ENCODE measurements at places on chromosomes 16 and 17.

DNA sequence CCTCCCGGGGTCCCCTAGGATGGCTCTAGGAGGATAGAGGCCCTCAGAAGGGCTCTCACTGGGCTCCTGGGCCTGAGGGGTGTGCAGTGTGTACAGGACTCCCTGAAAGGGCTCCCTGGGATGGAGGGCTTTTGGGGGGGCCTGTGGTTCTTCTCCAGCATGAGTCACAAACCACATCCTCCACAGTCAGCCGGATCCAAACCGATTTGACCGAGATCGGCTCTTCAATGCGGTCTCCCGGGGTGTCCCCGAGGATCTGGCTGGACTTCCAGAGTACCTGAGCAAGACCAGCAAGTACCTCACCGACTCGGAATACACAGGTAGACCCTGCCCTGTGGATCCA is 4.5 kb downstream of the TRPV2 start:
- DNase-seq, result peak; percentile 69

DNA sequence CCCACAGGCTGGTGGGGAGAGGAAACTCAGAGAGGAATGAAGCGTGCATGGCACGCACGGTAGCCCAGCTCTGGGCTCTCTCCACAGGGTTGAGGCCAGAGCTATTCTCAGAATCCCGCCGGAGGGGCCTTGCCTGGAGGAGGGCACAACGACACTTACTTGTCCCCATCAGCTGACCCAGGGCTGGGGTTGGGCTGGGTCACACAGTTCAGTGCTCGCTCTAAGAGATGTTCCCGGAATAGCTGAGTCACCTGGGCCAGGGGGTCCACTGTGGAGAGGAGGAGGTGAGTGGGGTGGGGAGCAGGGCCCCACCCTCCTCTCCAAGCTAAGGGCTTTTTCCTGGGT is 21.8 kb downstream of the SREBF1 start:
- DNase-seq, result no peak

DNA sequence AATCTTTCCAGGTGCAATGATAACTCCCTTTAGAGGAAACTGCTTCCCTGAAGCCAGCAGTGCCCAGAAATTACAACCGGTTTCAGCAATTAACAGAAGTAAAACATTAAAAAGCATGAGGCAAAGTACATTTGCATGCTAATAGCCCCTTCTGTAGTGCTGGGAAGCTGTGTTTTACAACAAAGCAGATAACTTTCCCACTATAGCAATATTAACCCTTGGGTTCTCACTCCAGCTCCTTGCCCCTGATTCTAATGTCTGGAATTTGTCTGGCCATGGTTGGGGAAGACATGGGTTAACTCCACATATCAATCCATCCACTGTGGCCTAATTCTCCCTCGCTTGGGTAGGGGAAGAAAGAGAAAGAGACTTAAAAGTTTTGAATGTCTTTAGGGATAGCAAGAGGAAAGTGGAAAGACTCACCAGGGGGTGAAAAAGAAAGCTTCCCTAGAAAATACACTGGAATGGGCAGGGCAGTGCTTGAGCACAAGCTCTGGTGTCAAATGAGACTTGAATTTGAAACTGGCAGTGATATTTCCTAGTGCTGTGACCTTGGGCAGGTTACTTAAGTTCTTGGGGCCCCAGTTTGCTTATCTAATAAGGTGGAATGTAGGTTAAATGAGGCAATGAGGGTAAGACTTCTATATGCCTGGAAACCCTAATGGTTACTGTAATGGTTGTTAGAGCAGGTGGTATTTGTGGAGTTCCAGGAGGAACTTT is 102.0 kb downstream of the SOX9 start:
- no peak for DNase-seq

DNA sequence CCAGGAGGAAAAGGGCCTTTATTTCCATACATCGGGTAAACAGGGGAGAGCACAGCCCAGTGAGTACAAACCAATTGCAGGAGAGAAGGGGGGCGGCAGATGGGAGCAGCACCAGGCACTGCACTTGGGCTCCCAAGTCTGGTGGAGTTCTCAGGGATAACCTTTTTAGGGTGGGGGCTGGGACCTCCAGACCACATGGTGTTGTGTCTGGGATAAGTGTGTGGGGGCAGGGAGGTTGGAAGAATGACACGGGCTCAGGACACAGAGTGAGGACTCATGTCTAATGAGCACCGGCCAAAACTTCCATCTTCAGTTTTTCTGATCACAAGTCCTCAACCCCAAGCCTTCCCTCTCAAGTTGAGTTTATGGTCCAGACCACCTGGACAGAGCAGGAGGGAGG is 30.6 kb downstream of the PIPOX start:
- DNase-seq, result no peak

DNA sequence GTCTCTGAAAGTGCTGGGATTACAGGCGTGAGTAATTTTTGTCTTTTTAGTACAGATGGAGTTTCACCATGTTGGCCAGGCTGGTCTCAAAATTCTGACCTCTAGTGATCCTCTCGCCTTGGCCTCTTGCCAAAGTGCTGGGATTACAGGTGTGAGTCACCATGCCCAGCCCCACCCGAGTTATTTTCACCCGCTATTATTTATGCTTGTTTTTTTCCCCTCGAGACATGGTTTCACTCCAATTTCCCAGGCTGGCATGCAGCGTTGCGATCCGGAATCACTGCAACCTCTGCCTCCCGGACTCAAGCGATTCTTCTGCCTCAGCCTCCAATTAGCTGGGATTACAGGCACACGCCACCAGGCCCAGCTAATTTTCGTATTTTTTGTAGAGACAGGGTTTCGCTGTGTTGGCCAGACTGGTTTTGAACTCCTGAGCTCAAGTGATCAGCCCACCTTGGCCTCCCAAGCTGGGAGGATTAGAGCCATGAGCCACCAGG is 9.2 kb downstream of the RPL23 start:
- DNase-seq, result no peak

DNA sequence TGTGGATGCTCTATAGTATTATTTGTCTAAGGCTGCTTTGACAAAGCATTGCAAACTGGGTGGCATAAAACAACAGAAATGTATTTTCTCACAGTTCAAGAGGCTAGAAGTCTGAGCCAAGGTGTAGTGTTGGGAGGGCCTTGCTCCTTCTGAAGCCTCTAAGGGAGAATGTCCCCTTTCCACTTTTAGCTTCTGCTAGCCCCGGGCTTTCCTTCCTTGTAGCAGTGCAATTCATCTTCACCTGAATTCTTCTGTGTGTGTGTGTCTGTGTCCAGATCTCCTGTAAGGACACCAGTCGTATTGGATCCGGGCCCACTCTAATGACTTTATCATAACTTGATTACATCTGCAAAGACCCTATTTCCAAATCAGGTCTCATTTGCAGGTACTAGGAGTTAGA is 18.1 kb downstream of the KCNJ16 start:
- no peak for DNase-seq

GRCh38 chr17:61511480-61512182 is 59.4 kb downstream of the TBX4 start:
- no peak for DNase-seq

DNA sequence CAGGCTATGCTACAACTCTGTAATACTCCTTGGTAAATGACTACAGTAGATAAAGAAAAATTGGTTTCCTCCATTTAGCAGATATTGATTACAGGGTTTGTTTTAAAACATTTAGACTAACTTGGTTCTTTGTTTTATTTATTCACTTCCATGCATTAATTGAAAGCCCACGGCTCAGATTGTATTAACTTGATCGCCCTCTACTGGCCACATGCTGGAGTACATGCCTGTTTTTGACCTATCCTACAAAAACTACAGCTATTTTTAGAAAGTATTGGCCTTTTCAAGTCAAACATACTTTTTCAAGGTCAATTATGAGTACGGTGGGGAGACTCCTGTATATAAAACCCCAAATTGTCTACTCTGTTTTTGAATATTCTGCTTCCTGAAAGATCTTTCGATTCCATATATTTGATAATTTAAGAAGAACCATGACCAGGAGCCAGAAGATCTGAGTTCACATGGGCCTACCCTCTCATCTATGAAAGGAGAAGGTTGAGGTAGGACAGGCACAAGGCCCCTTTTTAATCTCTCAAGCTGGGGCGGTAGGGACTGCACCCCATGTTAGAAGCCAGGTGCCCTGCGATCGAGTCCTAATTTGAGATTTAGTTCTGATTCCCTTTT is 51.8 kb downstream of the CA10 start:
- DNase-seq, result peak; percentile 18

DNA sequence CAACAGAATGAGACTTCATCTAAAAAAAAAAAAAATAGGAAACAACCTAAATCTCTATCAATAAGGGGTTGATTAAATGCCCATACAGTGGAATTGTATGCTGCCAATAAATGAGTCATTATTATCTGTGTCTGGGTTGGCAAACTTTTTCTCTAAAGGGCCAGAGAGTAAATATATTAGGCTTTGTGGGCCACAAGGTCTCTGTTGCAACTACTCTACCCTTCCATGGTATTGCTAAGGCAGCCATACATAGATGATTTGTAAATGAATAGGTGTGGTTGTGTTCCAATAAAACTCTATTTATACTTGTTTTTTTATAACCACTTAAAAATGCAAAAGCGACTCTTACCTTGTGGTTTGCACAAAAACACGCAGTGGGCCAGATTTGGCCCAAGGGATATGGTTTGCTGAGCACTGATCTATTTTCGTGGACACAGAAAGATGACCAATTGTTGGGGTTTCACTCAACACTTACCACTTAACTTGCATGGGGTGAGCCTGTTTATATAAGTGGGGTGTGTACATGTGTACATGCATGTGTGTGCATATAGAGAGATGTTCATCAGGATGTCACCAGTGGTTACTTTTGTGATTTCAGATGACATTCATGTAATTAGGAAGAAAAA is 12.4 kb upstream of the IL4R start:
- DNase-seq, result no peak

DNA sequence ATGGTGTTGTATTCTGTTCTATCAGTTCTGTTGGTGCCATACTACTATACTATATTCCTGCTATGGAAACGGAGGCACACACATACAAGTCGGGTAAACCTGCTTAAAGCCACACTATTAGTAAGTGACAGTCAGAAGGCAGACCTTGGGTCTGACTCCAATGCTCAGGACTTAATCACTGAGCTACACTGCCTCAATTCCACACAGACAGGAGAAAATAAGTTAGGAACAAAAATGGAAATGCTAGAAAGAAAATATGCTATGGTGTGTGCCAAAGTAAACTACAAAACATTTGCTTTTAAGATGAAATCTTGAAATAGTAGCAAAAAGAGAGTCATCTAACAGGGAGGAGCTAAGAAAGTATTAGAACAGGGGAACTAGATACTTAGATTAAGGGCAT is 48.1 kb downstream of the MYO1D start:
- DNase-seq, result no peak

GRCh38 chr17:16091773-16092172 is 92.1 kb downstream of the TTC19 start:
- no peak for DNase-seq

GRCh38 chr17:35087731-35088355 is 24.3 kb upstream of the RFFL start:
- peak; percentile 11 for DNase-seq

DNA sequence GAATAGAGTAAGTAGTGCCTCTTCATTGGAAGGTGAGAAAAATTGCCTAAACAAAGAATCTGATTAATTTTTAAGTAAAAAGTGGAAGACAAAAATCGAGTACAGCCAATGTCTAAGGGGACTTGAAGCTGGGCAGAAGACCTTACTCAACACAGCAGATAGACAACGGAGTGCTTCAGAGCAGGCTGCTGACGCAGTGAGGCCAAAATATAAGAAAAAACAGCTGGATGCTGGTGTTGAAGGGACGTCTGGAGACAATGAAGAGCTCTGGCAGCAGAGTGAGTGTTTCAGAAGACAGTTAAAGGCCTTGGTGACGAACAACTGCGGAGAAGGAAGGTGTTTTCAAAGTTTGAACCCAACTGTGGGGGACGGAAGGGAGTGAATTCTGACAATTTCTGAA is 169.8 kb downstream of the MRTFB start:
- DNase-seq, result no peak

DNA sequence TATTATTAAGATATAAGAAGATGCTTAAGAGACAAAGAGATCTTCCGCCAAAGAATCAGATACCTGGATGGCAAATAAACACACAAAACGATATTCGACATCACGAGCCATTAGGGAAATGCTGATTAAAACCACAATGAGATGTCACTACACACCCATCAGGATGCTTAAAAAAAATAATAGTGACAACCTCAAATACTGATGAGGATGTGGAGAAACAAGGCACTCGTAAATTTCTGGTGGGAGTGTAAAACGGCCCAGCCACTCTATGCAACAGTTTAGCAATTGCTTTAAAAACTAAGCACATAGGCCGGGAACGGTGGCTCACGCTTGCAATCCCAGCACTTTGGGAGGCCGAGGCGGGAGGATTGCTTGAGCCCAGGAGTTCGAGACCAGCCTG is 39.4 kb downstream of the TBC1D16 start:
- DNase-seq, result no peak

DNA sequence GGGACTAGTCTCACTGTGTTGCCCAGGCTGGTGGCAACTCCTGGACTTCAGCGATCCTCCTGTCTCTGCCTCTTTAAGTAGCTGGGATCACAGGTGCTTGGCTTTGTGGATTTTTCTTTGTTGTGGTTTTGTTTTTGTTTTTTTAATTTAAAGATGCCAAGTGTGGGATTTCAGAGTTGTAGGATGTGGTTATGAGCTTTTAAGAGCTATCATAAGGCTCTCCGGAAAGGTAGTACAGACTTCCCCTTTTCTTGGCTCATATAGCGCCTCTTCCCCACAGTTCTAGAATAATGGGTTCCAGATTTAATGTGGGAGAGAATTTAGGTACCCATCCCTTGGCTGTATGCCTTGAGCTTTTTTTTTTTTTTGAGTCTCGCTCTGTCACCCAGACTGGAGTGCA is 17.1 kb downstream of the AKAP1 start:
- no peak for DNase-seq

- no peak for DNase-seq
Measured at GRCh38 chr16:63877401-63877800, 1244.5 kb downstream of the CDH11 start.

GRCh38 chr16:54783980-54784379 is 146.7 kb upstream of the IRX5 start:
- DNase-seq, result no peak

DNA sequence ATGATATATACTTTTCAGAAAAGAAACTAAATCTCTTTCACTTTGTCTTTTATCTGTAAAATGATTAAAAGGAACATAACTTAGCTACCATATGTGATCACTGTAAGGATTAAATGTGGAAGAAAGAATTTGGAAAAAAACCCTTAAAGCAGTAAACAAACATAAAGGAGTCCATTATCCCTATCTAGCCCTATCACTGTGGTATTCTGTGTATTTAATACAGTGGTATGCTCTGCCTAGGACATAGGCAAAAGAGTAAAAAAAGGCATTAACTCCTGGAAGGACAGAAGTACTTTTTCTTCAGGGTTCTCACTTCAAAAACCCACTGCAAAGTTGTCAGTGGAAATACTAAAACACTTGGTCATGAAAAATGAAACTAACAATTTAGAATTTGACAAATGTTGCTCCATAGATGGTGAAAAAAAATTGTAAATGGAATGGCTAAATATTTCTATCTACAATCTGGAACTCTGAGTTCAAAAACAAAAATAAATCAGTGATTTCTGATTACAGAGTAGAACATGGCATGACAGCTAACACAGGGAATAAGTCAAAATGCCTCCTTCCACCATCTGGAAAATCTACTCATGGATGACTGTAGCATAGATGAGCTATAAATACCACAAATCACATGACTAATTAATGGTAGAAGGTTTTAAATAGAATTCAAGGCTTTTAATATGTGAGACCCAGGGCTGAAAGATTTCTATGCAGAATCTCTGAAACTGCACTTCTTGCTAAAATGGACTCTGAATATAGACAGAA is 140.1 kb downstream of the ITFG1 start:
- DNase-seq, result no peak

Measured in H54 (cell line).